ENCODE measurements at places on chromosomes 11 and 22.
A peak's percentile ranks its signal among the peaks of the same experiment; 100 is the strongest.

- DNase-seq, result no peak
Measured at GRCh38 chr11:66011239-66011784, 496 bp upstream of the CST6 start.

- DNase-seq, result no peak
Measured at GRCh38 chr11:12386745-12387144, 9.4 kb downstream of the PARVA start.

- DNase-seq, result no peak
Measured at GRCh38 chr11:122843281-122844141, 5.2 kb downstream of the CRTAM start.

- DNase-seq, result no peak
Measured at GRCh38 chr11:130720232-130721022, 195.9 kb downstream of the SNX19 start.

DNA sequence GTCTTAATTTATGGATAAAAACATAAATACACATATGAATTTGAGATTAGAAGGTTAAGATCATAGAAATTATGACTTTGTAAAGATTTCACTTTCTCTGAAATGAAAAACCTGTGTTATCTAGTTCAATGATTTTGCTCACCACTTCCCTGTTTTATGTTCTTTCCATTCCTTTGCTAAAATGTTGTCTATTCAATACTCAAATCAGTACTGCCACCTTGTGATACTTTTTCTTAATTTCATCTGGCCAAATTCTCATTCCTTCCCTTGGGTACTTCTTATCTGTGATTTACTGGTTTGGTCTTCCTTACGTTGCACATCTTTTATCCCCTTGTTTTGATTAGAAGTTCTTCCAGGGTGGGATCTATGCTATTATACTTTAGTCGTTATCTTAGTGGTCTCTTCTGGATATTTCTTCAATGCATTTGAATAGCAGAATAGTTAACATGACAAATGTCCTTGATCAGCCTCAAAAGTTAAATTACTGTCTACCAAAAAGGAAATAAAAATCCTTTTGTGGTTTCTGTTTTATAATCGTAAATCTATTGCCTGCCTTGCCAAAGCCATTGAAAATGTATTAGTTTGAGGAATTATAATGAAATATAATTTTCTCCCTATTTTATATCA is 197.0 kb downstream of the PGR start:
- DNase-seq, result no peak

- DNase-seq, result peak; percentile 50
Measured at GRCh38 chr11:12198251-12199222, 88.1 kb downstream of the MICAL2 start.

- DNase-seq, result no peak
Measured at GRCh38 chr11:128691802-128692752, 1.8 kb upstream of the FLI1 start.

- no peak for DNase-seq
Measured at GRCh38 chr11:83510530-83511460, 224.6 kb upstream of the CCDC90B start.

DNA sequence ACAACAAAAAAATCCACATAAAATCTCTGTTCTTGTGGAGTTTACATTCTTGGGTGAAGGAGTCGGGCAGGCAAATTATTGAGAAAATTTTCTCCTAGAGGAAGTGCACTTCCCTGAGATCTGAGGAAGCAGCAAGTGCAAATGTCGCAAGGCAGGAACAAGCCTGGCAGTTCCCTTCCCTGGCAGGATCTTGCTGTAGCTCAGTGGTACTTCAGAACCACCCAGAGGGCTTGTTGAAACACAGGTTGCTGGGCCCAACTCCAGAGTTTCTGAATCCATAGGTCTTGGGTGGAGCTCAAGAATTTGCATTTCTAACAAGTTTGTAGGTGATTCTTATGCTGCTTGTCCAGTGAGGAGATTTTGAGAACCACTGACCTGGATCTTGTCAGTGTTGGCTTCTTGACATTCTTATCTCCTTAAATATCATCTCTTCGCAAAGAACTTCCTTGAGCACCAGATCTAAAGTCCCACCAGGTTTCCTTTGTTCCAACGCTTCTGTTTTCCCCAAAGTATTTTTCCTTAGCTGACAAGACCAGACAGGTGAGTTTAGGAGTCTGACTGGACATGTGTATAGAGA is 9.6 kb downstream of the QSER1 start:
- DNase-seq, result no peak

DNA sequence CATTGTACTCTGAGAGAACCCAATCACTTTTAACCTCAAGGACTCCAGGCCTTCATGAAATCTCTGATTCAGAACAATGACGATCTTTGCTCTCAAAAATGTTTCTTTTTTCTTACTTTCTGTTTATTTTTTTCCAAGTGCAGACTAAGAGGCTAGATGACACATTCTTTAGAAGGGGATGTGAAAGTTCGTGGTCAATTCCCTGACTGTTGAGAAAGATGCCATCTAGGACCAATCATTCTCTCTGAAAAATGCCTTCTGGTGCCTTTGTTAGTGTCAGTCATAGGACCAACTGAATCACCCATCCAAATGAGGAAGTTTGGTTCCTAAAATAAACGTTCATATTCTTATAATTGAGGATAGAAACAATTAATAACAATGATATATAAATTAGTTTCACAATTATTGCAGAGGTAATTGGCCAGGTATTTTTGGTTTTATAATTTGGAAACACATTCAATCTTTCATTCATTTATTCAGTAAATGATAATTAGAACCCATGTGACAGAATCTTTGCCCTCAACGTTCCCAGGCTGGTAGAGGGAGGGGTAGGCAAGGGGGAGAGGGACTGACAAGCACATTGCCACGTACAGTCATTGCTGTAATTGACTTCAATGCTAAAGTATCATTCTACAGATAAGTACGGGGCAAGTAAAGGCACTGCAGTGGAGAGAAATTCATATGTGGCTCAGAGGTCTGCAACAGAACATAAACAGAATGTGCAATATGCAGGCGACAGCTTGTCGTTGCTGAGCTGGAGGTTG is 333.4 kb upstream of the MPPED2 start:
- no peak for DNase-seq

DNA sequence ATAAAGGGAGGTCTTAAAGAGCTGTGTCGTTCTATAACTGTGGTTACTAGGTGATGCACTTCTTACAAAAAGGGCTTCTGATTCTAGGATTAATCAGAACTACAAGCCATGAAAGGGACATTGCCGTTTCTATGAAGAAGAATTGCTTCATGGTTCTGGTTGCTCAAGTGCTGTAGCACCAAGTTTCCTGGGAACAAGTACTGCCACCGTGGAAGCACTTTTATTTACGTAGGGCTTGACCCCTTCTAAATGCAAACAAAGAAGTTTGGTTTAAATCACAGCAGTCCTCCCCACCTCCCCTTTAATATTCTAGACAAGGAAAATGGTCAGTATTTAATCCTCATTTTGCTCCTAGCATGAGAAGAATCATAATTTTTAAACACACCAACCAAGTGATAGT is 9.8 kb downstream of the YAP1 start:
- no peak for DNase-seq

- peak; percentile 51 for DNase-seq
Measured at GRCh38 chr11:59186130-59186594, 14.2 kb downstream of the DTX4 start.

GRCh38 chr11:48093795-48094642 is 113.7 kb downstream of the PTPRJ start:
- DNase-seq, result no peak

GRCh38 chr11:127458561-127458960 is 458.0 kb upstream of the KIRREL3 start:
- DNase-seq, result no peak

GRCh38 chr11:118017111-118017510 is 30.9 kb downstream of the IL10RA start:
- no peak for DNase-seq

DNA sequence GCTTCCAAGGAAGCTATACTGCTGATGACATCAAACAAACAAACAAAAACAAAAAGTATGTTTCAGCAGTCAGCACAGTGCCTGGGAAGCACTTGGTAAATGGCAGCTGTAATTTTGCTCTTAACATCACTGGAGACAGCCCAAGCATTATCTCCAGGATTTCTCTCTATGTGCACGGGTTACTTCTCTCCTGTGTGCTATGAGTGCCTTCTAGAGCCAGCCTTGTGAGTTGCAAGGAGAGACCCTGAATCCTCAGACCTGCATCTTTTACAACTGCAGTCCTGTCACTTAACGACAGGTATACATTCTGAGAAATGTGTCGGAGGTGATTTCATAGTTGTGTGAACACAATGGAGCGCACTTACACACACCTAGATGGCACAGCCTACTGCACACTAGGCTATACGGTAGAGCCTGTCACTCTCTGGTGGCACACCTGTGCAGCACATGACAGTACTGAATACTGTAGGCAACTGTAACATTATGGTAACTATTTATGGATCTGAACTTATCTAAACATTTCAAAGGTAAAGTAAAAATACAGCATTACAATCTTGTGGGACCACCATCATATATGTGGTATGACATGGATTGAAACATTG is 662.5 kb upstream of the B3GAT1 start:
- DNase-seq, result no peak

DNA sequence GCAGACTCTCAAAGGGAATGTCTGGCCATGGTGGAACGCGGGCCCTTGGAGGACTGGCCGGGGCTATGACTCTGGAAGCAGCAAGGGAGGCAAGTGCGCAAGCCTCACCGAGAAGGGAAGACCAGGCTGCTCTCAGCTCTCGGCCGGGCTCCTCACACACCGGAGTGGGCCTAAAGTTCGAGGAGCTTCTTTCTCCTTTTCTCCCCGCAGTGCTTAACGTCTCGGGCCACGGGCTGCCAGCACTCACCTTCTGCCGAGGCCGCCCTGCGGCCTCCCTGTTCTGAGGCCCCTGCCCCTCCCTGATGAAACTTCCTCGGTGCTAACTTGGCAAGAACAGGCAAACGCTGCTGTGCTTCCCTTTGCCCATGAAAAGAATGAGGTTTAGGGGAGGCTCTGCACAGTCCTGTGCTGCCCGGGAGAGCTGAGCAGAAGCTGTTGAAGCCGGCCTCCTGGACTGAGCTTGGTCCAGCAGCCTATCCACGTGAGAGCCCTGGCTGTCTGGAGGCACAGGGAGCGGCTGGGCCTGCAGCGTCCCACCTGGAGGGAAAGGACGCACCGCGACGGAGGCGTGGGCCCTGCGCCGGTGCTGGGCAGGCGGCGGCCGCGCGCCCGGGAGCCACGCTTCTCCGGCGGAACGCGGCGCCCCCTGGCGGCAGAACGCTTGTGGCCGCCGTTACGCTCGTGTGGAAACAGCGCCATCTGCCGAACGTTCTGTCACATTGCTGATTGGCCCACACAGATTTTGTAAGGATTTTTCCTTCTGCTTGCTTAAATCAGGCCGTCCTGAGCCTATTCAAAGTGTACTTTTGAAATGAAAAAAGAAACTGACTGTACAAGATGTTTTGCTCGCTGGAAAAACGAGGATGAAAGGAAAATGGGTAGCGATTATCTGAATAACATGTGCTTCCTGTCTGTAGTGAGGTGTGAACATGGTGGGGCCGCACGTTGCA is 65.0 kb upstream of the TMEM45B start:
- peak; percentile 77 for DNase-seq

GRCh38 chr22:22019659-22020424 is 37.3 kb upstream of the TOP3B start:
- no peak for DNase-seq

- peak; percentile 7 for DNase-seq
Measured at GRCh38 chr11:108788565-108789199, 123.8 kb downstream of the DDX10 start.

GRCh38 chr11:128947773-128948172 is 5.1 kb upstream of the TP53AIP1 start:
- no peak for DNase-seq

- no peak for DNase-seq
Measured at GRCh38 chr11:65102142-65103095, 6.4 kb downstream of the VPS51 start.

GRCh38 chr11:91081440-91082043 is 858.7 kb upstream of the CHORDC1 start:
- no peak for DNase-seq

- no peak for DNase-seq
Measured at GRCh38 chr22:47177334-47177815, 414.9 kb downstream of the TBC1D22A start.

- no peak for DNase-seq
Measured at GRCh38 chr11:1224111-1224490, 1.2 kb downstream of the MUC5B start.

DNA sequence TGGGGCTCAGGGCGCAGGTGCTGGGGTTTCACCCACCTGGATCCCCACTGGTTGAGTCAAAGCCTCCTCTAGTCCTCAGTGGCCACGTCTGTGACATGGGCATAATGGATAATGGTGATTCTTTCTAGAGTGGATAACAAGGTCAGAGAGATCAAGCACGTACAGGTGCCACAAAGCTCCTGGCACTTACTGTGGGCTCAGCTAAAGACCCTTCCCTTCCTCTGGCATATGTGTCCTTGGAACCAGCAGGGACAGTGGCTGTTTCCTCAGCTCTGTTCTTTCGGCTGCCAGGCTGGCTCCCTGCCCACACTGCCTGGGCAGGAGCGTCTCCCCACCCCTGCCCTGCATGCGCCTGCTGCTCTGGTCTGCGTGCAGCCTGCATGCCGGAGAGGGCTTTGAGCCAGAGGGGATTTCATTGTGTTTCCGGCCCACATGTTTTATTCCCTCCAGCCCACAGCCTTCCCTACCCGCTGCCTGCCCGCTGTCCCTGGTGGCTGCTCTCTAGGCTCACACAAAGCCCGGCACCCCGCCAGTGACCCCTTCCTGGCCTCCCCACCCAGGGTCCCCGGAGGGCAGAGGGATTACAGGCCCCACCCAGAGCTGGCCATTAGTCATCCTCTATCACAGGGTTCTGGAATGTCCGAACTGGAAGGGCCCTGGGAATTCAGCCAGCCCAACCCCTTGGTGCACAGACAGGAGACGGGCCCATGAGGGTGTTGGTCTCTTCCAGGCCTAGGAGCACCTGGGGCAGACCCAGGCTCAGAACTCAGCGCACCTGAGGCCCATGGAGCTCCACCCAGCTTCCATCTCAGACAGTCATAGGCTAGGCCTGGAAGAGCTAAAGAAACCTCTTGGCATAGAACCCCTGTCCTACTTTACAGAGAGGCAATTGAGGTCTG is 55.3 kb upstream of the GCAT start:
- no peak for DNase-seq

GRCh38 chr22:35986088-35986487 is 42.5 kb downstream of the RBFOX2 start:
- no peak for DNase-seq

DNA sequence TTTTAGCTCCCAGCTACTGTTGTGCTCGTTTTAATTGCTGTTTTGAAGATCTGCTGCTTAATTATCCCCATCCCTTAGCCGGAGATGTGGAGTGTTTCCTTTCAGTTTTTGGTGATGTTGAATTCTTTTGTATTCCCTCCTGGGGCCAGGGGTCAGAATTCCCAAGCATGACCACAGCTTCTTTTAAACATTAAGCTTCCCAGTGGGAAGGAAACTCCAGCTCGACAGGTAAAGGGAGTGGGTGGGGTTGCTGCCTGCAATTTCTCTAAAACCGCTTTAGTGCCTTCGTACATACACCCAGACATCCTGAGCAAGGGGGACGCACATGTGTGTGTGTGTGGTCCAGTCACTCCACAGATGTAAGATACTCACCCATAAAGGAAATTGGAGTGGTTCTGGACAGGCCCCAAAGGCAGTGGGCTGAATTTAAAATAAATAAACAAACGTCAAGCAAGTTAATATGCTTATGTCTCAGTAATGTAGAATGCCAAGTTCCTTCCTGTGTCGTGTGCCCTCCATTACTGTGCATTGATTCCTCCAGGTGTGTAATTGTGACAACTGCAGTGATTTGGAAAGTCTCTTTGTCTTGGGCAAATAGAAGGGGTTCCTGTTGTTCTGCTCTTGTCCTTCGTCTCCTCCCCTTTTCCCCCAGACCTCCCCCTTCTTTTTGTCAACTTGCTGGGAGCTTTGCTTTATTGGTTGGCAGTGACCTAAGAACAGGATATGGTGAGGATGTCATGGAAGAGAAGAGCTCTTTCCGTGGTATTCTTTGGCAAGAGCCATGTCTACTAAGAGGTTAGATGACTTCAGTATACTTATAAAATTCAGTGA is 19.2 kb upstream of the ADSL start:
- no peak for DNase-seq
